Dermis microvascular lymphatic vessel endothelial cell (primary cell): ENCODE measurements at places on chromosomes 1 and 21. TPM values are rescaled to one million over a fixed set of nuclear protein-coding genes. Genes with fewer than 3 reads are reported as not detected.

DNA sequence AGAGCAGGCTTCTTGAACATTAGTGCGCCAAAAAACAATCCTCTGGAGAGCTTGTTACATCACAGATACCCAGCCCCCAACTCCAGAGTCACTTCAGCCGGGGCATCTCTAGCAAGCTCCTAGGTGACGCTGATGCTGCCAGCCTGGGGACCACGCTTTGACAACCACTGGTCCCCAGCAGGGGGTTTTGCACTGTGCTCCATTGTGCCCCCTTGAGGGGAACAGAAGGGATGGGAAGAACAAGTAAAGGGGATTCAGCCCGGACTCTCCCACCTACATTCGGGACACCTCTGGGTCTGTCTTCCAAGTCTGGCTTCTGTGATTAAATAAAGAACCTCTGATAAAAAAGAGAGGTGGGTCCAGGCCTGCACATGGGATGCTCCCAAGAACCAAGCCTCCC is 60.4 kb downstream of the ATP5PO start:
- no peak for DNase-seq

The CROCC gene
- total RNA-seq = 11.4 and 14.2 TPM in 2 replicates

DNA sequence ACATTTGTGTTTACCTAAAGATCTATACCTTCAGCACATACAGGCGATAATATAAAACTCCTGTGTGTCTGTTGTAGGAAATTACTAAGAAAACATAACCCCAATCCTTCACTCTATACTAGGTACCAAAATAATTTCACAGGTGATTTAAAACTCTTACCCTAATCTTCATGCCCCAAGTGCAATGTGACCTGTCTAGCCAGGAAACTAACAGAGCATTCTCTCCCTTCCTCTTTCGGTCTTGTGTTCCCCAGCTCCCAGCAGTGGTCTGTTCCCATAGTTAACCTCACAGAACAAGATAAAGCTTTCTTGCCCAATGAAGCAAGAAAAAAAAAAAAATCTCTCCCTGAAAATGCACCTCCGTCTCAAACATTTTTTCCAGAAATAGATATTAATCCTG is 493.5 kb downstream of the DPYD start:
- DNase-seq = no peak

DNA sequence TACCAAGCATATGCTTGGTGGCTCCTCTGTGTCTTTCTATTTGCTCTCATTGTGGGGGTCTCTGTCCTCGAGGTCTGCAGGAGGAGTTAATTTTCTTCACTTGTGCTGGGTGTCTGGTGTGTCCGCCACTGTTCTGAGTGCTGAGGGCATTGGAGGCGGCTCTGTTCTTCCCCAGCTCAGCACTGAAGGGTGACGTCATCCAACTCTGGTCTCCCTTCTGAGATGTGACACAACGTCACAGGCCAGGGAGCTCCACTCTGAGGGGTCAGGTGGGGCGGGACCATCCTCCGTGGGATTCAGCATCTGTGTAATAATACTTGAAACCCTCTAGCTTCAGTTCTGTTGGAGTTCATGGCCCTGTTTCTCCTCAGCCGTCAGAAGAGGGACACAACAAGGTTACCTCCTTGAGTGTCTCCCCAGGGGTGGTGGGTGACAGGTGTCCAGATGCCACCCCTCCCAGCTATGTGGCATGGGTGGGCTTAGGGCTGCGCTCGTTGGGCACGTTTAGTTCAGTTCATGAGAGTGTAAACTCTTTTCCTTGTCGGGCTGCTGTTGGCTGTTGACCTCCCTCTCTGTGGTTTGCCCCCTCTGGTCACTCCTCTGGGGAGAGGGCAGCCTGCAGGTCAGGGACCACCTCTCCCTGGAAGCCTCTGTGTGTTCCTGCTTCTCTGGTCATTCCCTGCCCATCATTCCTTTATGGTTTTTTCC is 3.1 kb downstream of the IBA57 start:
- DNase-seq = no peak

DNA sequence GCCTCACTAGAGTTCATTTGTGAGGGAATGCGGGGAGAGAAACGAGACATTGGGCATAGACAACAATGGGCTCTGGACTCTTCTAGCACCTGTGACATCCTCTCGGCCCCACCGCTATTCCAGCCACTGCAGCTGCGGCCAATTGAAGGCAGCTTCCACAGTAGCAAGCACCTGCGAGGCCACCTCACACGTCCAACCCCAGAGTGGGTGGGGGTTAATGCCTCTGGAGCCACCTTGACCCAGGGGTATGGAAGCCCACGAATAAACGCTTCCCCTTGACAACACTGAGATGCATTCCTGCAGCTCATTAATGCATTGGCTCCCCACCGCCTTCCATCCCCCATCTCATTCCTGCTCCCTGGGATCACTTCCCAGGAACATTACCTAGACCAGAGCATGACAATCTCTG is 104.4 kb downstream of the GLIS1 start:
- no peak for DNase-seq

The OR2T2 gene
- not detected in 2 replicates for total RNA-seq
